Fibroblast of skin of left quadriceps (primary cell): ENCODE measurements at places on chromosomes 7 and 10.

- no peak for DNase-seq
Measured at GRCh38 chr7:75033064-75033463, 40.5 kb downstream of the RCC1L start.

DNA sequence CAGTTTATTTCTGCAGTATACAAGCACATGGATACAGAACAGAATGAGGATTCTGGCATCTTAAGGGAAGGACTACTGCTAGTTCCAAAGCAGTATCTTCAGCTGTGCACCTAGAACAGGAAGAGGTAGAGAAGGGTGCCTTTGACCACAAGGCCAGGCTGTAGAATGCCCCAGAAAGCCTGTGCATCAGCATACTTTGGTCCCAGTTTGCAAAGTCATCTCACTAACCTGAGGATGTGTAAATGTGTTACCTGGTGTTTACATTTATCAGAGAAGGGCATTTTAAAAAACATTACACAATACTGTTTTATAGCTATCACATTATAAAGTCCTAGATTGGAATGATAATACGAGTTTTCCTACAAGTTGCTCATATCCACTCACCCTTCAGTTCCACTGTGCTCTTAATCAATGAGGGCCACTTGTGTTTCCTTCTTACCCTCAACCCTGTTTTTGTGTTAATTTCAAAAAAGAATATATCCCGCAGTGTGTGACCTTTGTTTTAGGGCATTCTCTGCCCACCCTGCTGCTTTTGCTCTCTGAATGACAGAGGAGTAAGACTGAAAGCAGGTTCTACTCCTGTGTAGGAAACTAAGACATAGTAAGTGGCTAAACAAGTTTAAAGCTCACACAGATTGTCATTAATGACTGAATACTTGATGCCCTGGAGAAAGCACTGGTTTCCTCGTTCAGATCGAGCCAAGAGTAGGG is 3.4 kb downstream of the SLC35G1 start:
- DNase-seq: no peak

DNA sequence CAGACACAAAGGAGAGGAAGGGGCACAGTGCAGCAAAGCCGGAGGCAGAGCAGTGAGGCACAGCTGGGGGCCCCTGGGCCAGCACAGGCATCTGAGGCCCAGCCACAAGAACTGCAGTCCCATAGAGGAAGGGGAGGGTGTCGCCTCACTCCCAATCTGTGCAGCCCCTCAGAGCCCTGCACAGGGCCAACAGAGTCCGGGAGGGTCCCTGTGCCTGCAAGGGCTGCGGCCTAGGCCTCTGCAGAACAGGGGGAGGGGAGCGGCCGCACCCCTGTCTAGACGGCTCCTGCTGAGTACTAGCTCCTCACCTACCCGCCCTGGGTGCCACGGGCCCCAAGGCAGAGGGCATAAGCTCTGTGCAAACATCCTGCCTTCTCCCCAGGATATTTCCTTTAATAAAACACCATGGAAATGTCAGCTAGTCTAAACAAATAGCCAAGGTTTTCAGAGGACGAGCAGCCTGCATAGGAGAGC is 32.4 kb upstream of the RET start:
- no peak for DNase-seq

DNA sequence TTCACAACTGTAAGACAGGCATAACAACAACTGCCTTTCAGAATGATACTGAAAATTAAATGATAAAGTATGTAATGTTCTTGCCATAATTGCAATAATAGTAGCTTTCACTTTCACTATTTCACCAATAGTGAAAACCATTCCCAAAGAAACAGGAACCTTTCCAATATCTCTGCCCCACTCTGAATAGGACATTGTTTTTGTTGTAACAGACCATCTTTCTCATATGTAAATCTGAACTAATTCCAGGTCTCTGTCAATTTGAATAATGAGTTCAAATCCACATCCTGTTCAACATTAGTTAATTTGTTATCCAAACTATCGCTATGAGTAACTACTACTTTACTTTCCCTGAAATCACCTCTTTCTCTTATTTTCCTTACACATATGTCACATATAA is 148.0 kb downstream of the LRRN3 start:
- DNase-seq: no peak

DNA sequence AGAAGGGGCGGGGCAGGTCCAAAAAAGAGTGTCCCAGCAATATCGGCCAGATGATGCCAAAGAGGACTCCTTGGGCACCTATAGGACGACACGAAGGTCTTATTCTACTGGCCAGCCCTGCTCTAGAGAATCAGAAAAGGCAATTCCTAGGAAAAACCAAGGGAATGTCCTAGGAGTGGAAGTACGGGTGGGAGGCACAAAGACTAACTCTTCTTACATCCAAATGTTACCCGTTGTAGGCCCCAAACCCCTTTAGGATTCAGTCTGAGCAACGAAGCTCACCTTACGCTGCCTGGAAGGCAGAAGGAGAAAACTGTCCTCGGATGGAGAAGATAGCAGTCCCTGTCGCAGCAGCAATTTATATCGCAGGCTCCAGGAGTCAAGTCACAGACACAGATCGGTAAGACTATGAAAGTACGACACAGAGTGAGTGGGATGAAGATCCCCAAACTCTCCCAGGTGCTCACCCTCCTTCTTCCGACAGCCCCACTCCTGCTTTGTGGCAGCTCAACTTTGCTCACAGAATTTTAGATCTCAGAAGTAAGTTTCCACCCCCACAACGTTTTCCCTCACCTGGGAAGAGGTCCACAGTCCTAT is 558 bp downstream of the TCTN3 start:
- DNase-seq: no peak

DNA sequence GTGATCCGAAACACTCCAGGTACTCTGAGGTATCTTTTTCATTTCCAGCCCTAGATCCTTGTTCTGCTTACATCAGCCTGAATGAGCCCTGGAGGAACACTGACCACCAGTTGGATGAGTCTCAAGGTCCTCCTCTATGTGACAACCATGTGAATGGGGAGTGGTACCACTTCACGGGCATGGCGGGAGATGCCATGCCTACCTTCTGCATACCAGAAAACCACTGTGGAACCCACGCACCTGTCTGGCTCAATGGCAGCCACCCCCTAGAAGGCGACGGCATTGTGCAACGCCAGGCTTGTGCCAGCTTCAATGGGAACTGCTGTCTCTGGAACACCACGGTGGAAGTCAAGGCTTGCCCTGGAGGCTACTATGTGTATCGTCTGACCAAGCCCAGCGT is 5.1 kb downstream of the OIT3 start:
- no peak for DNase-seq

GRCh38 chr10:93854975-93855374 is 38.8 kb upstream of the SLC35G1 start:
- DNase-seq: no peak

DNA sequence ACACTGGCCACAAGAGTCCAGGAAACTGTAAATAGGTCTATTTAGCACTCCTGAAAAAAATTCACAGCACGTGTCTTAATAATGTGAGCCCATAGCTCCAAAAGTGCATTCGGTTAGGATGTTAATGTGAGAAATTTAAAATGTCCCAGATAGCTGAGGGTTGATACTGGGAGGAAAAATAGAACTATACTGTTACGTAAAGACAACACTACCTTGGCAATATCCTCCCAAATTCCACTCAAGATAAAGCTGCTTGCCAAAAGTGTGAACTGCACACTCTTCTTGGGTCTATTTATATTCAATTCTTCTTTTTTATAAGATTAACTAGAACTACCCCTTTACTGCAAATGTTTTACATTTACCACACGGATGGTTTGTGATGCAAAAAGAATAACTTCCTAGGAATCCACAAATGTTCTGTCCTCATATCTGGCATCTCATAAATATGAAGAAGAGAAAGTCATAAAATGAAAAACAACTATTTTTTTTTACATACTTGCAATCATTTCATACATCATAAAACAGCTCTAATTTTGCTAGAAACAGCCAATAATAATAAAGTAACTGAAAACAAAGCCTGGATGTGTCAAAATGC is 10.4 kb downstream of the RAB11FIP2 start:
- peak; percentile 39 for DNase-seq

- DNase-seq: peak; percentile 20
Measured at GRCh38 chr10:119414081-119414611, 128.4 kb downstream of the RGS10 start.

DNA sequence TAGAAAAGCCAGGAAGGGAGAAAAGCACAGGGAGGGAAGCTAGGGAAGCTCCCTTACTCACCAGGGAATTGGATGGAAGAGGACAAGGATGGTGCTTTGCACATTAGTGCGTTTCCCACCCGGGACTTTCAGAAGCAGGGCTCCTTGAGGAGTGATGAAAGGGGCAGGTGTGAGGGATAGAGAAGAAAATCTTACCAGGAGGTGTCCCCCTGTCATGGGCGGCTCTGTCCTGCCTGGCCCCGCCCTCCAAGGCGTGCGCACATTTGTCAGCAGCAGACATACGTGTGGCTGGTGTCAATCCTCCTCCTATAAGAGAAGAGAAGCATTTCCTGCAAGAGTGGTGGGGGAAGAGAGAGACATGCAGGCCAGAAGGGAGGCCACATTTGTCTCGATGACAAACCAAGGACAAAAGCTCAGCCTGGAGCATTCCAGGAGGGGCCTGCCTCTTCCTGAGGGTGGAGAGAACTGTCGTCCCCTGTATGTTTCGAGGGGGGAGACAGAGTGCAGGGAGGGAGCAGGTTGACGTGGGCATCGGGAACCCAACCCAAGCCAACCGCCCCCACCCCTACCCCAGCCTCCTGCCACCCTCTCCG is 47.4 kb upstream of the COMTD1 start:
- DNase-seq: no peak

GRCh38 chr7:137462074-137462715 is 118.7 kb upstream of the PTN start:
- DNase-seq: no peak

- no peak for DNase-seq
Measured at GRCh38 chr7:117666031-117666430, 186.2 kb downstream of the CFTR start.
